OCI-LY7 (cell line): ENCODE measurements at places on chromosomes 5 and 9. TPM values are rescaled to one million over a fixed set of nuclear protein-coding genes. Genes with fewer than 3 reads are reported as not detected.

Gene EEIG1
- 60.1 and 69.1 TPM in 2 replicates for total RNA-seq

Gene ROR2
- total RNA-seq, result 0.10 and 0.17 TPM in 2 replicates

Gene SH3TC2
- total RNA-seq, result not detected in 2 replicates

Gene ST8SIA4
- 40.3 and 42.9 TPM in 2 replicates for total RNA-seq

Gene GPR21
- total RNA-seq, result 4.1 TPM in 1 of 2 replicates, not detected in the other
